ENCODE measurements at places on chromosomes 5 and 9.

DNA sequence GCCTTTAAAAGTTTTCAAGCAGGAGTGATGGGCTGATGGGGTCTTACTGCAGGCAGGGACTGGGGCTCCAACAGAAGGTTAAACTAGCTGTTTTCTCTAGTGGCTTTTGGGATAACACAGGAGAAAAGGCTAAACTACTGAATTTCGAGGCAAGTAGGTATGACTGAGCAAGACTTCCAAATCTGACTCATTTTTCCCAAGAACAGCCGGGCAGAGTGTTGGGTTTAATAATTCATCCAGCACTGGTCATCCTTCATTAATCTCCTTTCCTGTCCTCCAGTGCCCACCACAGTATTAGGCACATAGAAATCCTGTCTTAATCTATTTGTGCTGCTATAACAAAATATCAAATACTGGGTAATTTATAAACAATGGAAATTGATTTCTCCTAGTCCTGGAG lies 20.5 kb downstream of the MSX2 start:
- no peak for DNase-seq

GRCh38 chr9:9410736-9411135 lies 1202.1 kb downstream of the PTPRD start:
- DNase-seq = no peak

- DNase-seq = no peak
Observed at GRCh38 chr5:60223342-60223741, 329.8 kb upstream of the PDE4D start.

DNA sequence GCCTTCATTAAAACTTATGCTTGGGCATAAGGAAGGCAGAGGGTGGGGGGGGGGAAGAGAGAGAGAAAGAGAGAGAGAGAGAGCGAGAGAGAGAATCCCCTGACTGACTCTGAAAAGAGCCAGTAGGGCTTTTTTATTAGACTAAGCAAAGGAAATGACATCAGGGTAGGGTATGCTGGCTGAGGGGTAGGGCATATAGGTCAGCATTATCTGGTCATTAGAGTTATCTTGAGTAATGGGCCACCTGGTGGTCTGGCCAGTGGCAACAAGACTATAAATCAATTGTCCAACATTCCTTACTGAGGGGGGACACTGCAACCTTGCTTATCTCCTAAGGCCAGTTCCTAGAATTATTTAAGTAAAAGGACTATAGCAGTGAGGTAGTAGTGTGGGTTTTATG lies 67.2 kb downstream of the TSSK1B start:
- no peak for DNase-seq

GRCh38 chr9:13570068-13570974 lies 290.8 kb upstream of the MPDZ start:
- no peak for DNase-seq

GRCh38 chr5:160252916-160253315 lies 23.6 kb downstream of the FABP6 start:
- DNase-seq = no peak

DNA sequence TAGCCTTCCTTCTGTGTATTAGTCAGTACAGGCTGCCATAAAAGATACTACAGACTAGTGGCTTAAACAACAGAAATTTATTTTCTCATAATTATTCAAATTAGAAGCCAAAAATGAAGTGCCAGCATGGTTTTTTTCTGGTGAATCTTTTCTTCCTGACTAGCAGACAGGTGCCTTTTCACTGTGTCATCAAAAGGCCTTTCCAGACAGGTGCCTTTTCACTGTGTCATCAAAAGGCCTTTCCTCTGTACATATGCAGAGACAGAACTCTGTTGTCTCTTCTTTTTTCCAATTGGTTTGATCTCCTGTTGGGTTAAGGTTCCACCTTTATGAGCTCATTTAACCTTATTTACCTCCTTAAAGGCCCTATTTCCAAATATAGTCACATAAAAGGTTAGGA lies 599.9 kb downstream of the ISL1 start:
- no peak for DNase-seq

DNA sequence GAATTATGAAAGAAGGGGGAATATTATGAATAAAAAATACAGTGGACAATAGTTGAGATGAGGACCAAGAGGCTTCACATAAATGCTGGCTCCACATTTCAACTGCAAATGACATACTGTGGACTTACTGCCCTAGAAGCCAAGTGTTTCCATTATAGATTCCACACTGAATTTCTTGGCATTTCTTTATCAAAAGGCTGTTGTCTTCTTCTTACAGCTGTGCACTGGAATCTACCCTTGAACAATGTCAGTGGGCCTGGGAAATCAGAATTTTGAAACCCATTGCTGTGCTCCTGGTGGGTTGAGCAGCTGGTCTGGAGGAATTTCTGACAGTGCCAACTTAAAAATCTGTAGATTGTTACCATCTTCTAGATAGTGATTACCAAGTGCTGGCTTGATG lies 49.9 kb downstream of the TNC start:
- DNase-seq = no peak

DNA sequence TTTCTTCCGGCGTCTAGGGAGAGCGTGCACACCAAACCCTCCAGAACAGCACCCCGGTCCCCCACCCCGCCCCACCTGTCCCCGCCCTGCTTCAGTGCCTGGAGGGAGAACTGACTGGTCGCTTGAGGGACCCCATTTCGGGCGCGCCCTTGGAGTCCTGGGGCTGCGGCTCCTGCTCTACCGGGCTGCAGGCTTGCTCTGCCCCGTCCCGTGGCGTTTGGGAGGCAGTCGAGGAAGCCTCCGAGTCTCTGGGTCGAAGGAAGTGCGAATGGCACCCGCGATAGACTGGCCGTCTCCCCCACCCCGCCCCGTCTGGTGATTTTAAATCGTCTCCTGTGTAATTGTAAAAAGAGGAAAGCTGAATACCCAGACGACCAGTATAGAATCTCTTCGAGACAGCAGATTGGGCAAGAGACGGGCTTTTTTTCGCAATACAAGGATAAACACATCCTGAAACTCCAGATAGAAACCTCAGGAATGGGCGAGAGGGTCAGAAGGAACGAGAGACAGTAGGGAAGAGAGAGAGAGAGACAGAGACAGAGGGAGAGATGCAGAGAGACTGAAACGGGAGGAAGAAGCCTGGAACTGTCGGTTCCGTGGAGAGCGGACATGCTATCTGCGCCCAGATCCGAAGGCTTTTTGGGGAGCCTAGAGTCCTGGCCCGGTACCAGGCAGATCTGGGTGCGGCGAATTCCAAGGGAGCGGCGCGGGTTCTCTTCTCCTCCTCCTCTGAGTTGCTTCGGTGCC lies 9.9 kb downstream of the PRDM6 start:
- DNase-seq = no peak

GRCh38 chr5:113054899-113055298 lies 78.3 kb downstream of the DCP2 start:
- no peak for DNase-seq

GRCh38 chr9:69580582-69581214 lies 91.5 kb downstream of the APBA1 start:
- DNase-seq = no peak

DNA sequence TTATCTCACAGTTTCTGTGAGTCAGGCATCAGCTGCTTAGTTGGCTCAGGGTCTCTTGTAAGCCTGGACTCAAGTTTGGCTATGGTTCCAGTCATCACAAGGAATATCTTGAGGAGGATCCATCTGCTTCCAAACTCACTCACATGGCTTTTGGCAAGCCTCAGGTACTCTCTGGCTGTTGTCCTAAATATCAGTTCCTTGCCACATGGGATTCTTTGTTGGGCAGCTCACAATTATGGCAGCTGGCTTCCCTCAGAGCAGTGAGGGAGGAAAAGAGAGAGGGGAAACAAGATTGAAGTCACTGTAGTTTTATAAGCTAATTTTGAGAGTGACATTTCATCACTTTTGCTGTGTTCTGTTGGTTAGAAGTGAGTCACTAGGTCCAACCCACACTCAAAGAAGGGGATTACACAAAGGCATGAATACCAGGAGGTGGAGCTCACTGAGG lies 144.5 kb downstream of the GCNT1 start:
- no peak for DNase-seq

GRCh38 chr9:228929-229695 lies 14.4 kb downstream of the DOCK8 start:
- DNase-seq = no peak

DNA sequence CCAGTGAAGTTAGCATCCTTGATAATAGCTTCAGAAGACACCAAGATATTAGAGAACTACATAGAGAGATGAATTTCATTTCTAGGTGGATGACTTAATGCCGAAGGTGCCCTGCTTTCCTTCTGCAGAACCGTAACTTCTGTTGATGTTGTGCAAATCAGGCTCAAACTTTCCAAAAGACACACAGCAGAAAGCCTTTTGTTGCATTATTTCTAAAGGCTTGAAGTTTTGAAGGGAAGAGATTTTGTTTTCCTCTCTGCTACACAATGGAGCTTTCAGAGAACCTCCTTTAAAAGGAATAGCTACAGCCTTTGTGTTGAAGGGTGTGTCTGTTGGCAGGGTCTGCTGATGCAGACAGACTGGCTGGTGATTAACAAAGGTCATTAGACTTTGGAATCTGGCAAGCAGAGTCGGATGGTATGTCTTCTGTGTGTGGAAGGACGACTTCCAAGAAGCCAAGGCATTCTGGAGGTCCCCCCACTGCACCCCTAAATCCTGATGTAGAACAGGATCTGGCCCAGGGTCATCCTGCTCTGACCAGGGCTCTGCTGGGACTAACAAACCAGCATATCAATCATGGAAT lies 57.8 kb downstream of the ZNF462 start:
- DNase-seq = no peak

DNA sequence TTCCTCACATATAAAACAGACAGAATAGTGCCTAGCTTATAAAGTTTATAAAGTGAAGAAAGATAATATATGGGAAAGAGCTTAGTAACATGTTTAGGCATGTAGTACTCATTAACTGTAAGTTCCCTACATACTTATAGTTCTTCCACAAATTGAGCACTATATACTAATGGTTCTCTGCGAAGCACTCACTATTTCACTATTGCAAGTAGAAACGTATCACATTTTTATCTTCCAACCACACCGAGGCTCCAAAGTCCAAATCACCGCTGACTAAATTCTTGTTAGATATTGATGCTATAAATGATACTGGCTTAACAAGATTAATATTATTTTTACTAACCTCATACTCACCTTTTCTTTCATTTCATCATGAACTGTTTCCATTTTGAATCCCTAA lies 61.0 kb downstream of the FBXW11 start:
- DNase-seq = no peak

GRCh38 chr5:81950996-81951395 lies 20.8 kb upstream of the ATG10 start:
- no peak for DNase-seq

GRCh38 chr9:86672301-86672700 lies 275.0 kb downstream of the GAS1 start:
- no peak for DNase-seq

DNA sequence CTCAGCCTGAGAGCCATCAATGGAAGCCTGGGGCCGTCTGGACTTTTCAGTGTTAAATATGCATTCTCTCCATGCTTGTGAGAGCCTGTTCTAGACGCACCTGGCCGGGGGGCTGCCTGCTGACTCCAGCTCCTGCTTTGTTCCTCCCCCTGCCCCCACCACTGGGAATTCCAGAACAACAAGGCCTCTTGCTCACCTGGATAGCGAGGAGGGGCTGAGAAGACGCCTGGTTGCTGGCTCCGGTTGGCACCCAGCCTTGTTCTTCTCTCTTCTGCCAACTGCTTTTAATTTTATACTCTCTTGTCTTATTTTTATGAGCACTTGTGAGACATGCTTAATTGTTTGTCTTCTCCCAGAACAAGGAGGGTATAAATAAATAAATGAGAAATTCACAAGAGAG lies 15.0 kb upstream of the RAPGEF1 start:
- no peak for DNase-seq

- DNase-seq = no peak
Observed at GRCh38 chr9:133506653-133507038, 18.1 kb downstream of the MYMK start.

DNA sequence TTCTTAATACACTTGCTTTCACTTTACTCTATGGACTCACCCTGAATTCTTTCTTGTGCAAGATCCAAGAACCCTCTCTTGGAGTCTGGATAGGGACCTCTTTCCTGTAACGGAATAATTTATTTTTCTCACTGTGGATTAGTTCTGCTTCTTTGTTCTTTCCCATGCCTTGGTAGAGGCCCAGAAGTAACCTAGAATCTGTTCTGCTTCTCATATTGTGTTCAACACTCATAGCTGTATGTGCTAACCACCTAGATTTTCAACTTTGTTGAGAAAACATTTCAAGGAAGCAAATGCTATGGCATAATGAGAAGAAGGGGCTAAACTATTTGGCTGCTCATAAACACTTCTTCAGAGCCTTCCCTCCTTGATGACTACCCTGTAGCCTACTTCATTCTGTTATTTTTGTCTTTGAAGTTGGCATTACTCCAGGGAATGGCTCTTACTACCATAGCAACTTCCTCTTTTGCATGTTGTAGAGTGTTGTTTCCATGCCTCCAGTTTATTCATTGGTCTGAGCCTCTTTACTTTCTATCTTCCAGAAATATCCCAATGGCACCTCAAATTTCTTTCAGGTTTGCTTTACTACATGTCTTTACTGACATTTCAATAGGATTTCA lies 74.3 kb downstream of the KIAA0825 start:
- no peak for DNase-seq

DNA sequence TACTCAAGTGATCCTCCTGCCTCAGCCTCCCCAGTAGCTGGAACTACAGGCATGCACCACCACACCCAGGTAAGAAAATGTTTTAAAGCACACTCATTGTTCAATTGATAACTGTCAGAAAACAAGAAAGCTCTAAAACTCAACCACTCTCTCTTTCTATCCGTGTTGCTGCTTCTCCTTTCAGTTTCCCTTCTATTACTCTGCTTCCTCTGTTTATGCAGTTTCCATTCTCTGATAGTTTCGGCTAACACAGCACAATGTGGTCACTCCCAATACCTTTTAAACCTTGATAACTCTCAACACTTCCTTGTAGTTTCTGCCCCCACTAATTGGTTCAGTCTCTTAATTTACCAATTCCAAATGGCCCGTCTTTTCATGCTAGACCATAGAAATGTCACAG lies 59.2 kb upstream of the NR4A3 start:
- DNase-seq = no peak

- peak; percentile 58 for DNase-seq
Observed at GRCh38 chr9:133103183-133103986, 17.7 kb downstream of the RALGDS start.

- no peak for DNase-seq
Observed at GRCh38 chr5:88876714-88877113, 6.3 kb downstream of the MEF2C start.

- DNase-seq = peak; percentile 49
Observed at GRCh38 chr5:108728566-108729241, 19.0 kb upstream of the FER start.

DNA sequence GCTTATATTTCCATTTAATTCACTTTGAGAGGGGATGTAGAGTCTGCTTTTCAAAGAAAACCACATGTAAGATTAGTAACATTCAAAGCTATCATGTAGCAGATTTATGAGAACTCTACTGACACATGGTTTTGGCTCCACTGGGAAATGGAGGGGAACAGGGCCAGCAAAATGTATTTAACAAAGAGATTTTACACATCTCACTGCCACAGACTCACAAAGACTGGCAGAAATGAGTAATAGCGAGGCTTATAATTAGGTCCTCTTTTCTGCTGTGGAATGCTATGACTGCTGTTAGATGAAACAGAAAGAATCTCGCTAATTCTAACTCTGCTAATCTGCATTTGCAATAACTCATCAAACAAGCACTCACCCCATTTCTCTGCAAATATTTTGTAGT lies 4.5 kb downstream of the DAP start:
- no peak for DNase-seq

All from activated CD4-positive, alpha-beta memory T cell treated with anti-CD3 and anti-CD28 coated beads, Interleukin-2, amount 10 ng/mL, durations not matched to agents 7 days and 5 days (primary cell).